Left renal cortex interstitium (tissue), 4 donors: ENCODE measurements at places on chromosomes 7 and 10. TPM values are rescaled to one million over a fixed set of nuclear protein-coding genes. Genes with fewer than 3 reads are reported as not detected.

IRF5 gene
- 9.8 TPM for polyA plus RNA-seq

HHEX gene
- 9.5 TPM for polyA plus RNA-seq

BAIAP2L1 gene
- 10.6 TPM for polyA plus RNA-seq

TEX36 gene
- polyA plus RNA-seq = not detected

HERPUD2 gene
- 37.0 TPM for polyA plus RNA-seq

CC2D2B gene
- polyA plus RNA-seq = 1.4 TPM

UPK3BL2 gene
- 2.5 TPM for polyA plus RNA-seq

PNLIPRP2 gene
- not detected for polyA plus RNA-seq

LLCFC1 gene
- 0.24 TPM for polyA plus RNA-seq

WASHC2C gene
- 53.8 TPM for polyA plus RNA-seq

CLEC2L gene
- polyA plus RNA-seq = 1.5 TPM

GJD4 gene
- polyA plus RNA-seq = not detected

CCL24 gene
- not detected for polyA plus RNA-seq

TMEM196 gene
- polyA plus RNA-seq = not detected

INTS15 gene
- 32.6 TPM for polyA plus RNA-seq

DYDC2 gene
- 1.5 TPM for polyA plus RNA-seq

CPN1 gene
- polyA plus RNA-seq = 2.7 TPM

TMEM130 gene
- 6.9 TPM for polyA plus RNA-seq

C10orf67 gene
- polyA plus RNA-seq = 1.9 TPM

AGAP6 gene
- polyA plus RNA-seq = 10.8 TPM

PNLIP gene
- not detected for polyA plus RNA-seq

NPM3 gene
- polyA plus RNA-seq = 77.4 TPM

EMX2 gene
- 150 TPM for polyA plus RNA-seq

HIP1 gene
- polyA plus RNA-seq = 40.3 TPM

SDK1 gene
- 7.9 TPM for polyA plus RNA-seq

UBE3C gene
- 44.9 TPM for polyA plus RNA-seq

SFTPA1 gene
- polyA plus RNA-seq = not detected

HTR7 gene
- polyA plus RNA-seq = 0.54 TPM

DPYSL4 gene
- polyA plus RNA-seq = 14.2 TPM

PIK3AP1 gene
- polyA plus RNA-seq = 4.9 TPM
